Right lung (tissue), 10 donors: ENCODE measurements at places on chromosomes 1 and 21.
A peak's percentile ranks its signal among the peaks of the same experiment; 100 is the strongest.

- DNase-seq: no peak
These were observed 164.4 kb downstream of the DYRK1A start for GRCh38 chr21:37530901-37531351.

GRCh38 chr1:182183606-182184005 is 122.1 kb upstream of the ZNF648 start:
- DNase-seq: no peak

DNA sequence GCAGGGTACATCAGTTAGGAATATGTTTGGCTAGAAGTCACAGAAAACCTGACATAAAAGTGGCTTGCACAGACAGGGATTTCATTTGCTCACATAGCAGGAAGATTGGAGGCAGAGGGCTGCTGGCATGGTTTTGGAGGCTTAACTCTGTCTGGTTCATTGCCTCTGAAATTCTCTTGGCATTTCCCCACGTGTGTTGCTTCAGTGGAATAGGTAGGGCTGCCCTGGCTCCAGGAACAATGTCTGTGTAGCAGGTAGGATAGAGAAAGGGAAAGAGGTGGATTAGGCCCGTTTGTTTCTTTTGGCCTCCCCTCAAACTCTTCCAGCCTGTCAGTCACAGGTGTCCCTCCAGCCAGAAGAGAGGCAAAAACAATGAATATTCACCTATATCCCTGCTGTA is 20.5 kb upstream of the SIPA1L2 start:
- no peak for DNase-seq

DNA sequence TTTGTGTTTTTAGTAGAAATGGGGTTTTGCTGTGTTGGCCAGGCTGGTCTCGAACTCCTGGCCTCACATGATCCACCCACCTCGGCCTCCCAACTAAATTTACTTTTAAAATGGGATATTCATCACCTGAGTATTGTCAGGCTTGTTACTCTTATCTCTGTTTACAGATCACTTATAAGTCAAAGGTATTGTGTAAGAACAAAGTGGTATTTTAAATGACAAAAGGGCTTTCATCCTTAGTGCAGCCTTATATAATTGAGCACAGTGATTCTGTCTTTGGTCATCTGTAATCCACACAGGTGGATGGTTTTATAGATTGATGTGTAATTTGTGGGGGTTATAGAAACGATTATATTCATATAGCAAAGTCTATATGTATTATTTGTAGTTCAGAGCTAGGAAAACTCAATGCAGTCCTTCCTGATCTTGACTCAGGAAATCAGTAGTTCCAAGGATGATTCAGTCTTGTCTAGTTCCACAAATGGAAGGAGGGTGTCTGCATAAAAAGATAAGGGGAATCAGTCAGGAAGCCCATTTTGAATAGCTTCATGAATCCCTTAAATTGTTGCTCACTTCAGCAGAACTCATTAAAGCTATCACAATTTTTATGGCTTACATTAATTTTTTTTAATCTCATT is 34.6 kb downstream of the STXBP3 start:
- DNase-seq: no peak

DNA sequence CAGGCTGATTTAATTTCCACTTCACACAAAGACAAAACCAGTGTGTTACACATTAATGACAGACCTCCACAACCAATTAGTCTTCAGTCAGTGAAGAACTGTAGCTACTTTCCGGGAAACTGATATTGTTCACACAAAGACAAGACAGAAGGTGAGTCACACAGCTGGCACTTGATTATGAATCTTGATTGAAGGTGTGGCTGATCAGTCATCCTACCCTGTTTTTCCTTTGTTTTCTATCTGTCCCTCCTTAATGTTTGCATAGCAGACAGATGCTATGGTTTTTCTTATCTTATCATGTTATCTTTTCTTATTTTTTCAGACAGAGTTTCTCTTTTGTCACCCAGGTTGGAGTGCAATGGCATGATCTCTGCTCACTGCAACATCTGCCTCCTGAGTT is 185.1 kb upstream of the GREM2 start:
- no peak for DNase-seq

- no peak for DNase-seq
These were observed 142.9 kb upstream of the KRTAP19-8 start for GRCh38 chr21:31181082-31181750.

- DNase-seq: no peak
These were observed 25.7 kb downstream of the COQ8A start for GRCh38 chr1:226965581-226966440.

DNA sequence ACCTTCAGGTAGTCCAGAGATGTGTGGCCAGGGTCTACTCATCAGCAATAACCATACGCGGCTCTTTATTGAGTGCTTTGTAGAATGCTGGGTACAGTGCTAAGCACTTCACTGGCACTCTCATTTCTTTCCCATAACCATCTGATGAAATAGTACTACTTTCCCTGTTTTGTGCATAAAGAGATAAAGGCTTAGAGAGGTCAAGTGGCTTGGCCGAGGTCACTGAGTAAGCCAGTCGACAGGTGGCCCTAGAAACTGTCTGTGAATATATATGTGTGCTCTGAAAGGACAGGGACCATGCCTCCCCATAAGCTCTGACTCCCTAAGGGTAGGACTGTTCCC is 52.8 kb downstream of the NENF start:
- no peak for DNase-seq

DNA sequence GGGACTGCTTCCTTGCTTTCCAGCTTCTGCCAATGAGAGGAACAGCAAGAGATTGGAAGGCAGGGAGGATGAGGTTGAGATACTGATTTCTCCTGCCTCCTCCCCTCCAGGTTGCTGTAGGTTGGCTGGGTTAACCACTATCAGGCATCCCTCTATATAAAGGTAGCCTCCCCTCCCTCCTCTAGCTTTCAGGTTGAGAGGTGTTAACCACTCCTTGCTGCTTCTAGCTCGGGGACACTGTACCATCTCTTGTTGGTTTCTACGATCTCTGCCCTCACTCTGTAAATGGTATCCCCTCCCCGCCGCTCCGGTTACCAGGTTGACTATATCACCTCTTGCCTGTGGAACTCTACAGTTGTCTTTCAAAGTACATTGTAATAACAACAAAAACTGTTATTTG is 16.7 kb downstream of the LPAR3 start:
- DNase-seq: no peak

- DNase-seq: no peak
These were observed 4.2 kb downstream of the OR6K3 start for GRCh38 chr1:158716335-158716734.

DNA sequence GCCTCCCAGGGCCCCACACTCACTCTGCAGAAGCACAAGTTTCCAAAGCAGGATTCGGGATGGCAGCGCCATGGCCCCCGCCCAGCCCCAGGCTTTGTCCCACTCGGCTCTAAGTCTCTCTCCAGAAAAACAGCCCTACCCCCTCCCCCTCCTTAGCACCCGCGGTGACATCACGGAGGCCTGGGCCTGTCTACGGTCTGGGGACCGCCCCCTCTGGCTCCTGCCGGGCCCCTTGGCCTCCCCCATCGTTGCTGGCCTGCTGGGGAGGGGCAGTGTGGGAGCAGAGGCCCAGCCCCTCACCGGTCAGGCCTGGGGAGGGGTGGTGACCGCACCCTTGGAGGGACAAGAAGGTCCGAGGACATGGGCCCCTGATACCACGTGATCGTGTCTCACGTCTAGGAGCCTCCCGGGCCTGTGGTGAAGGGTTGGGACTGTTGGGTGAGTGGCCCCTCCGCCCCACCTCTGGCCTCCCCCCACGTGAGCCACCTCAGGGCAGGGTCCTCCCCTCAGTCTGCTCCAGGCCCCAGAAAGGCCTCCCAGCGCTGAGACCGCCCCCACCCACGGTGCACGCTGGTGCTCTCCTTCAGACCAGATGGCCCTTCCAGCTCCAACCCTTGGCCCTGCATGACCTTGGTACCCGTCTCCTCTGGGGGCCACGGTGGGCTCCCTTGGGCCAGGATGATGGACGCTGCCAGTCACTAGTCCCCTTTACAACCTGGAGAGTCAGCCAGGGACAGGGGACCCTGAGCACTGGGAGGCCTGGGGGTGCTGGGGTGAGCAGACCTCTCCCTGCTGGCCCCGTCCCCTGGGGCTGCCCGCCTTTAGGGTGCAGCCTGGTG is at the start of gene MXRA8:
Gene MXRA8, minus strand, starts transcription at position 123 of the 839 bp plus-strand sequence. Its CDS starts 51 bp downstream, at position 72.
- peak; percentile 89 for DNase-seq

DNA sequence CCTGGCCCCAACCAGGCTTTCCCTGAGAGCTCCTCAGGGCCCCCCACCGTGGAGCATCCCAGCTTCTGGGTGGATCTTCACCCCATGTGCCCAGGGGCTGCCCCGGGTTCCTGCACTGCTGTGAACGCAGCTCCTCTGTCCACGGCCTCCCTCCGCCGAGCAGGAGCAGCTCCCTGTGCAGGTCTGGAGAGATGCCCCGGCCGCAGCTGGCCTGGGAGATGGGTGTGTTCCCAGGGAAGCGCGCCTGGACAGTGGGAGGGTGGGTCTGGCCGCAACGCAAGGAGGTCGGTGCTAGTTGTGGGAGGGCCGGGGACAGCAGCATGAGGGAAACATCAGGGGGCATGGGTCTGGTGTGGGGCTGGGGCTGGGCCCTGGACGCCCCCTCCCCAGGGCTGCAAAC is 71.3 kb downstream of the MORN1 start:
- DNase-seq: no peak

DNA sequence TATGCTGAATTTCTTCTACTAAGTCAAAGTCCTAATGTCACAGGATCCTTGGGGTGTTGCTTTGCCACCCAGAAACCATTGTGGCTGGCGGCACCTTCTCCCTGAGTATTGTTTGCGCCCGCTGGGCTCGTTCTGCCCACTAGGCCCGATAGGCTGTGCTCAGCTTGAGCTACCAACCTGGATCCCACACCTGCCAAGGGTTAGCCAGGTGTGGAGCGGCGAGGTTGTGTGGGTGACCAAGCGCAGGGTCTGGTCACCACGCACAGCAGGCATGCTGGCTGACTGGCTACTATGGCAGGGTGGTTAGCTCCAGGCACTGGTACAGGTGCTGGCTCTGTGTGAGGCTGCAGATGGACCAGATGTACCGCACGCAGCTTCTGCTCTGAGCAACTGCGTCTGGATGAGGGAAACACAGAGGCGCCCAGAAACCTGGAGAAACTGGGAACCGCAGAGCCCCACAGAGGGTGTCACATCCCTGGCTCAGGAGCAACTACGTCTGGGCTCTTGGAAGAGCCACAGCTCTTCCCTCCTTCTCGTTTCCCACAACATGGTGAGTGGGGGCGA is 50.3 kb upstream of the SCYL3 start:
- no peak for DNase-seq

DNA sequence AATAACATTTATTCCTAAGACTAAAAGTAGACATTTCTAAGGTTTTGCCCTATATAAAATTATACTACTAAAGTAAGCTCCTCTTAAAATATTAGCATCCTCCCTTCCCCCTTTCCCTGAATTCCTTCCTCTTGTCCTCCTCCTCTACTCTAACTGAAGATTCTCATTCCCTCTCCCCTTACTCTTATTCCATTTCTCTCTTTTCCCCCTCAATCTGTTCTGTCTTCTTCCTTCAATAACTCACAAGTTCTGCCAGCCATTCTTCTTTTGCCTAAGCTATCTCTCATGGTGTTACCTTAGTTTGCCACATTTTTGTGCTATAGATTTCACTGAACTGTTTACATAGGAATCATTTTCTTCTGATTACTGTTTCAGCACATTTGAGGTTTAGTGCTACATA is 10.7 kb downstream of the LRIF1 start:
- no peak for DNase-seq

- DNase-seq: peak; percentile 10
These were observed 67.6 kb downstream of the MAP3K21 start for GRCh38 chr1:233394860-233395717.

- DNase-seq: no peak
These were observed 420.6 kb upstream of the DEPDC1 start for GRCh38 chr1:68917456-68917855.

GRCh38 chr1:150476754-150477153 is 10.5 kb upstream of the TARS2 start:
- DNase-seq: no peak

DNA sequence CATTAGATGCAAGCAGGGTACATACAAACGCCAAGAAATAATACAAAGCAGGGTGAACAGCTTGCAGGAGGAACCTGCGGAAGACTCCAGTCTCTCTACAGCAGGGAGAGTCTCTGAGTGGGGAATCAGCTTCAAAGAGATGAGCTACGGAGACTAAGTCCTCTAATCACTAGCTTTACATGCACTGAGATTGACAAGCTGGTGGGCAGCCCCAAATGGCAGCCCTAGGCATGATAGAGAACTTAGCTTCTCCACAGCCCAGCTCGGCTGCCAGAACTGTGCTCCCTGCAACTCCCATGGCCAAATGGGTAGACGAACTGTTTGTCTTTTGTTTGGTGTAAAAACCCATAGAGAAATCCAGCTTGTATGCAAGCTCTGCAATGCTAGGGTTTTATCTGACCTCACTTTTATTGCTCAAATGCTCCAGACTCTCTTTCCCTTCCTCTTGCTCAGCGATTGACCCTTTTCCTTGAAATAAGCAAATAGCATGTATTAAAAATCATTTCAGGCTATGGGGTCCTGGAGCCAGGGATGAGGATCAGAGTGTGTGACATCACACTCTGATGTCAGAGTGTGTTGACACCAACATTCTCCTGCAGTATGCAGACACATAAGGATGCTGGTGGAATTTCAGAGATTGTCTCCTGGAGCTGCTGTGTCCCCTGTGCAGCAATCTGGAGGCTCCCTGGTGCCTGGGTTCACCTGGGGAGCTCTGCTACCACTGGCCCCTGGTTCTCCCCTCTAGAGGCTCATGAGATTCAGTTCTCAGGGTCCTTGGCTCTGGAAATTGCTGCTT is 238.5 kb downstream of the TTLL7 start:
- no peak for DNase-seq

DNA sequence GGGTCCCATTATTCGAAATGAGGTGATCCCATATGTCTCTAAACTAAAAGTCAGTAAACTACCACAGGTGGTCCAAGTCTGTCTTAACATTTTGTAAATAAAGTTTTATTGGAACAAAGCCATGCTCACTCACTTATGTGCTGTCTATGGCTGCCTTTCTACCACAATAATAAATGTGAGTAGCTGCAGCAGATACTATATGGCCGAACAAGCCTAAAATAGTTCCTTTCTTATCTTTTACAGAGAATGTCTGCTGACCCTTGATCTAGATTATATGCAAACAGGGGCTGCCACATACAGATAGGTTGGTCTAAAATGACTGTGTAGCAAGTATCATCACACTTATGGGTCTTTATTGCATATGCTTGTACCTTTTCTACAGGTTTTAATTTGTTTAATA is 140.0 kb downstream of the VAV3 start:
- DNase-seq: no peak

GRCh38 chr1:165434281-165434680 is 10.6 kb downstream of the RXRG start:
- DNase-seq: no peak
